ENCODE measurements at places on chromosomes 5 and 9.

DNA sequence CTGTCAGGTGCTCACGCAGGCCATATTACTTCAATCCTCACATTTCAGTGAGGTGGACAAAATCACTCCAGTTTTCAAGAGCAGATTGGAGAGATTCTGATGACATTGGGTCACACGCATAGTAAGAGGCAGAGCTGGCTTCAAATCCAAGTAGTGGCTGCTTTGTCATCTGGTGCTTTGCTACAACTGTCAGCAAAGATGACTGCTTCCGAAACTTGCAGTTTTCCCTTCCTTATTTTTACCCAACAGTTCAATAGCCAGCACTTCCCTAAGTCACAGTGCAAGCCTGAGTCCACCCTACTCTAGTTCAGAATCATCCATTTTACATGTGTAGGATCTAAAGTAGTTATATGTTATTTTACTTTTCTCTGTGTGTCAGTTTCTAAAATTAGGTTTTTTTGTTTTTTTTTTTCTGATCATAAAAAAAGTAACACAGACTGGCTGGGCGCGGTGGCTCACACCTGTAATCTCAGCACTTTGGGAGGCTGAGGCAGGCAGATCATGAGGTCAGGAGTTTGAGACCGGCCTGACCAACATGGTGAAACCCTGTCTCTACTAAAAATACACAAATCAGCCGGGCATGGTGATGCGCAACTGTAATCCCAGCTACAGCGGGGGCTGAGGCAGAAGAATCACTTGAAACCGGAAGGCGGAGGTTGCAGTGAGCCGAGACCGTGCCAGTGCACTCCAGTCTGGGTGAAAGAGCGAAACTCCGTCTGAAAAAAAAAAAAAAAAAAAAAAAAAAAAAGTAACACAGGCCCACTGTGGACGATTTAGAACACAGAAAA is 49.6 kb downstream of the ANKDD1B start:
- no peak for DNase-seq

DNA sequence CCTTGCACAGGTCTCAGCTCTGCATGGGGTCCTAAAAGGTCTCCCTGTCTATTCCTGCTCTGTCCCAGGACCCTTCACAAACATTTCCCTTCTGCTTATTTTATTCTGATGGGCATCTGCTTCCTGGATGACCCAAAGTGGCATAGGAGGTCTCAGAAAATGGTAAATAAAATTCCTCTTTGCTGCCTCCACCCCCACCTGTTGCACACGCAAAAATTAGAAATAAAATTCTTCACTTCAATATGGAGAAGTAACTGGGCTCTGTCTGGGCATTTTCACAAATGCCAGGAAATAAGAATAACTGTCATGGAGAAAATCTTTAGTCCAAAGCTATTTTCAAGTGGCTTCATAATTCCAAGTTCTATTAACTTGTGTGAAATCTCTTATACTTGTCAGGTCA is 106.6 kb upstream of the MAP1B start:
- no peak for DNase-seq

DNA sequence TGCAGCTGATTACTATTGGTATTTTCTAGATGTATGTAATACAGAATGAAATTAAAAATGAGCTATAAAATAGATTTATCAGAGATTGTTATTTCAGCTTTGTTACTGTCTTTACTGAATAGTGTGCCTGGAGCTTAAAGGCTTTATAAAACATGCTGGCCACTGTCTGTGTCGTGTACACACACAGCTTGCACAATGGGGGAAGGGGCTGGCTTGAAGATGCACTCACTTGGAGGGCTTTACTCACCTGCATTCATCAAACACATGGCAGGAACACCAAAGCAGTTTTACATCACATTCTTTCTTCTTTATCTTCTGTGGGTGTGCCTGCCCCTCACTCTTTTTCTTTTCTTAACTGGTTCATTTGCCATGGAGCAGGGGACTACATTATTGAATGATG is 60.9 kb downstream of the TLE4 start:
- no peak for DNase-seq

- no peak for DNase-seq
Observed at GRCh38 chr5:176161431-176161830, 76.8 kb upstream of the SIMC1 start.

GRCh38 chr9:115759426-115759825 is 394.2 kb upstream of the PAPPA start:
- DNase-seq = no peak

DNA sequence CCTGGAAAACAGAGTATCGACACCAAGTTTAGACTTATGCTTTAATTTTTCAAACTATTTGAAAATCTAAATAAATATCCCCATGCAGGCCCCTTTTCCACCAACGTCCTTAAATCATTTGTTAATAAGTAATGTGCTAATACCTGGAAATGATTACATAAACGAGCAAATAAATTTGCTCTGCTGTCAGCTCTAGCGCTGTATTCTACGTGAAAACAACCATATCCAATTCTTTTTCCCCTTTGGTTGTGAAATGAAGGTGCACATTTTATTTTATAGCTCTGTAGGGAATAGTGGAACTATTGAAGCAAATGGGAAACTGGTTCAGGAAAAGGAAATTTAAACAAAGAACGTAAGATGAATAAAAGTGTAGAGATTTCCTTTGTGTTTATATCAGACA is 137.7 kb upstream of the ZNF608 start:
- no peak for DNase-seq

DNA sequence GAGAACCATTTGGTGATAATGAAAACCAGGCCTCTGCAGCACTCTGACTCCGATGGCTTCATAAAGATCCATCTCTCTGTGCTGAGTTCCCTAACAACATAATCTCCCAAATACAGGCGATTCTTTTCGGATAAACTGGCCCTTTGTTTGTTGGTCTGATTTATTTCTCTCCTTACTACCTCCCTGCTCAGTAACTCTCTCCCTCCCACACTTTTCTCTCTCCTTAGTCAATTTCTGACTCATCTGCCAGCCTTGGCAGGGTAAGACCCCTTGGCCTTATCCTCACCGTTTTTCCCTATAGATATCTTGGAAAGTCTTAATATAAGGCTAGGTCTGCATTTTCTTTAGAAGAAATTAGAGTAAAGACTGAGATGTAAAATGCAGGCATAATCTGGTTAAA is 128.7 kb downstream of the BRINP1 start:
- DNase-seq = no peak

DNA sequence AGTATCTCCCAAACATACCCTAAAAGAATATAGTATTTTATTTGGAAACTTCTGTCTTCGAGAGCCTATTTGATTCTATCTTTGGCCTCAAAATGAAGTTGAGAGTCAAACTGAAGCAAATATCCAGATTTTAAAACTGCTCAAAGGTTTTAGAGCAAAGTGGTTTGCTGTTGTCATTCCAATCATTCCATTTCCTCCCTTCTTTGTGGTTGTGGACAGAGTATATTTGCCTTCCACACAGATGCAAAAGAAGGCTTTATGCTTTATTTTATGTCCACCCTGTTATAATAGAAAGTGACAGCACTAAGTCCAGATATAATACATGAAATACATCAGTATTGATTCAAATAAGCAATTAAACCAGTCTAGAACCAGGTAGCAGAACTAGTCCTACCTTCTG is 12.4 kb downstream of the GZMK start:
- DNase-seq = no peak

- no peak for DNase-seq
Observed at GRCh38 chr5:135232958-135233357, 166.1 kb downstream of the MACROH2A1 start.

DNA sequence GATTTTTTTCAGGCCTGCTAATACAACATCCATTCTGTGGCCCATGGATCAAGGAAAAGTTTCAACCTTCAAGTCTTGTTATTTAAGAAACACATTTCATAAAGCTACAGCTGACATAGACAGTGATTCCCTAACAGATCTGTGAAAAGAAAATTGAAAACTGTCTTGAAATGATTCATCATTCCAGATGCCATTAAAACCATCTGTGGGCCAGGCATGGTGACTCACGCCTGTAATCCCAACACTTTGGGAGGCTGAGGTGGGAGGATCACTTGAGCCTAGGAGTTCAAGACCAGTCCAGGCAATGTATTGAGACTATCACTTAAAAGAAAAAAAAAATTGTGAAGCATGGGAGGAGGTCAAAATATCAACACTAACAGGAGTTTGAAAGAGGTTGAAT is 6.0 kb downstream of the RAPGEF6 start:
- no peak for DNase-seq

DNA sequence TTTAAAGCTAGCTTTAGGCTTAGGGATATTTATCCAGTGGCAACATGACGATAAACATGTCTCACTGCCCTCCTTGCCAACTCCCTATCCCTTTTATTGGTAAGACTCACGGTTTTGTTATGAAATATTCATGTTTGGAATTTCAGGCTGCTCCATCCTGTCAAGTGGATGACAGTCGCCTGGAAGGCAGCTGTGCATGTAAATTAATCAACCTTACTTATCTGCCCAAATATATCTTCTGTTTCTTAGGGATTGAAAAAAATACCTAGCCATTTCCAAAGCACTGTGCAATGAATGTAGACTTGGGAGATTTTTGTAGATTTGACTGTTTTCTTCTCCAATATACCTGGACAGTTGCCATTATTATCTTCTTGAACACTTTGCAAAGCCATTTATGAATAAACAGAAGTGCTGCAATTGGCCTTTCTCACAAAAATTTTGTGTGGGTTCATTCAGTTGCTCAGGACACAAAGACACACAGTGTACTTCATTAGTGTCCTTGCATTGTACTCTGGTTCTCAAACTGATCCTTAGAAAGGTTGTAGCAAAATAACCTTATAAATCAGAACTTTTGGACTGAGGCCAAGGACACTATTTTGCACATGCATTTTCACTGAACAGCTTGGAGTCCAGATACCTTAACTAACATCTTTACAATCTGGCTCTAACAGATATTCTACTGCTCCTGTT is 889.4 kb upstream of the SEMA6A start:
- no peak for DNase-seq
